Progenitor cell of endocrine pancreas (in vitro differentiated cells): ENCODE measurements at places on chromosomes 7 and 10.

GRCh38 chr7:106358103-106358663, 73.4 kb upstream of the NAMPT start:
- no peak for DNase-seq

DNA sequence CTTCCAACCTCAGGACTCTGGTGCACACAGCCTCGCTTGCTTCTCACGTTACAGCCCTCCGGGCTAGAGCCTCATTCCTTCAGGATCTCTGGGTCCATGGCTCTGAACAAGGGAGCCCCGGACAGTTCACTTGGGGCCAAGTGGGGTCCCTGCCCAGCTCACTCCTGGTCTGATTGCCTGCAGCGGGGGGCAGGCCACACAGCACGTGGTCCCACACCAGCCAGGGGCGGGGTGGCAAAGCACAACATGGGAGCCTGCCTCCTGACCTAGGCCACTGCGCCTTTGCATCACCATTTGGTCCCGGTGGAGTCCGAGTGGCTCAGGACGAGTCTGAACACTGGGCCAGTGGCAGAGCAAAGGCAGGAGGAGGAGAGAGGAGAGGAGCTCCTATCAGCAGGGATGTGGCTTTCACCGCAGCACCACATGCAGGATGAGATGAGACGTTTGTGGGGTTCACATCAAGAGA, 13.4 kb upstream of the CRYGN start:
- DNase-seq = no peak

GRCh38 chr10:11301571-11302111, 284.0 kb downstream of the CELF2 start:
- DNase-seq = no peak

- no peak for DNase-seq
Observed at GRCh38 chr7:122068046-122068445, 76.0 kb downstream of the AASS start.

GRCh38 chr10:72204296-72204695, 11.5 kb upstream of the ANAPC16 start:
- no peak for DNase-seq

DNA sequence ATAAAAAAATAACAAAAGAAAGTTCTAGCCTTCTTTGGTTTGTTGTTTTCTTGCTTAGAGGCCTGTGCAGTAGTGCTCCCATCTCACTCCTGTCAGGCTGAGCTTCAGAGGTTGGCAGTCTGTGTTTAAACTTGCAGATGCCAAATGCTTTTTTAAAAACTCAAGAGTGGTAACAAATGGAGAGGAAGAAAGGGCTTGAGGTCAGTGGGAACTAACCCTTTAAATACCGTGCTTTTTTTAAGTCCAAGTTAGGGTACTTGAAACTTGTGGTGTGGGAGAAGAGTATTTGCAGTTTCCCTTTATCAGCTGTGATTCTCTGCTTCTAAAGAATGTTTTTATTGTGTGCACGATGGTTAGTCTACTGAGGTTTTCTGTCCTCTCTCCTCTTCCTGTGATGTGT, 29.4 kb downstream of the ZRANB1 start:
- DNase-seq = no peak

- no peak for DNase-seq
Observed at GRCh38 chr7:7869651-7870050, 98.9 kb upstream of the GLCCI1 start.

GRCh38 chr7:30941582-30942323, 22.0 kb upstream of the GHRHR start:
- no peak for DNase-seq

DNA sequence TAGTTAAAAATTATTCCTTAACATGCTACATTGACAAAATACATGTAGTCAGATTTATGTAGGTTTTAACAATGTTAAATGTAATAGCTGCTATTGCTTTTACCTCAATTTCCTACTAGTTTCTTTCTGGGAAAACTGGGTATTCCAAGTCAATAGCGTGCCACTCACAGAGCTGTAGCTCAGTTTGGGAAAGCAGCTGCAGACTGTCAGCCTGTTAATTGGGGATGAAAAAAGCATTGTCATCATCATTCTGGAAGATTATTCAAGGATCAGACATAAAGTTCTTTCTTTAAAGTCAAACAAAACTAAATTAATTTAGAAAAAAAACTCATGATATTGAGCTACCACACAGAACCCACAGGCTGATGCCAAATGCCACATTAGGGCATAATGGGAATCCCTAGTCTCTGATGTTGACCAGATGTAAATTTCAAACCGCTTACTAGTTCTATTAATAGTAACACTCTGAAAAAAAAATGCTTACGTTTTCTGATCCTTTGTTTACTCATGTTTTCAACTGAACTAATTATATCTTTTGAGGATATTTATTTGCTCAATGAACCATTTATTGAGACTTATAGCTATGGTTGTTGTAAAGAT, 19.6 kb upstream of the AGMO start:
- no peak for DNase-seq

- no peak for DNase-seq
Observed at GRCh38 chr10:17026686-17027485, 102.7 kb downstream of the CUBN start.

GRCh38 chr10:11835704-11836103, 12.5 kb downstream of the PROSER2 start:
- no peak for DNase-seq

- no peak for DNase-seq
Observed at GRCh38 chr10:12561307-12561706, 212.0 kb downstream of the CAMK1D start.

GRCh38 chr10:78931321-78932053, 137.3 kb upstream of the ZMIZ1 start:
- no peak for DNase-seq

GRCh38 chr7:33932221-33932620, 26.9 kb downstream of the BMPER start:
- no peak for DNase-seq

- no peak for DNase-seq
Observed at GRCh38 chr7:28872226-28872625, 85.9 kb downstream of the TRIL start.

DNA sequence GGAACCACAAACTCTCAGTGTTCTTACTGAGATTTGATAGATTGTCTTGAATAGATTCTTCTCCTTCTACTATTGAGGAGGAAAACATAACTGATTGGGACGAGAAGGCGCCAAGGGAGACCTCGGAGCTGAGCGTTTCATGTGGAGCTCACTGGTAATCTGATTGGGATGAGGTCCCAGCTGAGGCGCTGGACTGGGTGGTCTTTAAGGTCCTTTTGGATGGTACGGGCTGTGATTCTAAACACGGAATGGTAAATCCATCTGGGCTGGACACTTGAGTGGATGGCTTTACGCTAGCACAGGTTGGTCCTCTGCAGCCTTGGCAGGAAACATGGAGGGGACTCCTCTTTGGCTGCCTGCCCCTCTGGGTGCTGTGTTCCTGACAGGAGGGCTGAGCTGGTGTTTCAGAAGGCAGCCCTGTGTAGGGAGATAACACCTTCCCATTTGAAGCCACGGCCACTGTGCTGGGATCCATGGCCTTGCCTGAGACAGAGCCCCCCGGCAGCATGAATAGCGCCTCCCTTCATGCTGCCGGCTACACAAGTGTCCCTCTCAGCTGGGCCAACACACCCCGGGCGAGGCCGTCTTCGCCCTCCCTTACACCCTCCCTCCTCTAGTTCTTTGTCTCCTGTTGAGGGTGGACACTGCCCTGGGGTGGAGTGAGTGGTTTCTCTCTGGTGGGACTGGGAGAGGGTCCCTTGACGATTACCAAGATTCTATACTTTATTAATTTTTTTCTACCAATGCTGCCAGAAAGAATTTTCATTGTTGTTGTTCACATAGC, 203.2 kb upstream of the SHH start:
- no peak for DNase-seq

GRCh38 chr7:6705959-6706665, 635 bp downstream of the ZNF12 start:
- peak; percentile 13 for DNase-seq

DNA sequence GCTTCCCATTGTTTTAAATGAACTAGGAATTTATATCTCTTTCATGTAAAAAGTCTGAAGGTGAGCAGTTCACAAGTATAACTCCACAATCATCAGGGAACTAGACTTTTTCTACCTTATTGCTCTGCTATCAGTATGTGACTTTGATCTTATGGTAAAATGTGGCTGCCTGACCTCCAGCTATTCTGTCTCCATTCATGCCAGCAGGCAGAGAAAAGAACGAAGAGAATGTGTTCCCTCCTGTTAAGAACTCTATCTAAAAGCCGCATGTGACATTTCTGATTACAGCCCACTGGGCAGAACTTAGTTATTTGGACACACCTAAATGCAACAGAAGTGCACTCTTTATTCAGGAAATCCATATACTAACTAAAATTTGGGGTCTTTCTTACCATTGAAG, 102.8 kb upstream of the MBL2 start:
- no peak for DNase-seq

DNA sequence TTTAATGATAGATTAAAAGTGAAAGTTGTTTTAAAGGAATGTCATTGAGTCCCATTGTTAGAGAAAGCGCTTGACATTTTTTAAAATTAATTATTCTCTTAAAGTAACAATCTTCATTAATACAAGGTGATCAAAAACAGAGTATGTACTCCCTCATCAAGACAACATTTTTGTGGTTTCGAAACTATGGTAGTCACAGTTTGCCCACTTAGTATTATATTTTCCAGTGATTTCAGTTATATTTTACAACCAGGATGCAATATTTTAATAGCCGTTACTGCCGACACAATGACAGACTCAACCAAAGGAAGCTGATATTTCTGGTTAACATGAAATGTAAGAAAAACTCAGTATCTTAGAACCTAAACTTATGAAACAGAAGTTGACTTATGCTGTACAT, 31.3 kb downstream of the MKX start:
- no peak for DNase-seq

GRCh38 chr10:60742512-60742911, 35.8 kb upstream of the CDK1 start:
- DNase-seq = no peak

- DNase-seq = no peak
Observed at GRCh38 chr7:83872501-83872900, 223.6 kb upstream of the SEMA3E start.

GRCh38 chr10:62131724-62132123, 136.9 kb downstream of the RTKN2 start:
- no peak for DNase-seq

GRCh38 chr7:27123007-27123476, 7.5 kb downstream of the HOXA4 start:
- DNase-seq = no peak

DNA sequence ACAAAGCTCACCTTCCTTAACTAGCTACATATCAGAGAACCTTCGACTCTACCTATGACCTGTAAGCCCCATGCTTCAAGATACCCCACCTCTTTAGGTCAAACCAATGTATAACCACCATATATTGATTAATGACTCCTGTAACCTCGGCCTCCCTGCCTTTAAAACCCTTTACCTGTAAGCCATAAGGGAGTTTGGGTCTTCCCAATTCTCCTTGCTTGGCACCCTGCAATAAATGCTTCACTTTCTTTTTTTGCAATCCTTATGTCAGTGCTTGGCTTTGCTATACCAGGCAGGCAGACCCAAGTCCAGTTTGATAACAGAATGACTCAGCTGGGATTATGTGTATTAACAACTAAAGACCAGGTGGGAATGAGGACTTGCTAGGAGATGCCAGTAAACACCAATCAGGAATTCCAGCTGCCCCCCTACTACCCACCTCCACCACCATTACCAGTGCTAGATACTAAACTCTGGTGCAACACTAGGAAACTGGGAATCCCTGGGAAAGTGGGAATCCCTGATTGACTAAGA, 22.0 kb upstream of the SLC35G1 start:
- no peak for DNase-seq

- DNase-seq = no peak
Observed at GRCh38 chr7:77482015-77482414, 55.1 kb upstream of the PTPN12 start.
